ENCODE measurements at places on chromosomes 11 and 22. TPM values are rescaled to one million over a fixed set of nuclear protein-coding genes. Genes with fewer than 3 reads are reported as not detected.

DNA sequence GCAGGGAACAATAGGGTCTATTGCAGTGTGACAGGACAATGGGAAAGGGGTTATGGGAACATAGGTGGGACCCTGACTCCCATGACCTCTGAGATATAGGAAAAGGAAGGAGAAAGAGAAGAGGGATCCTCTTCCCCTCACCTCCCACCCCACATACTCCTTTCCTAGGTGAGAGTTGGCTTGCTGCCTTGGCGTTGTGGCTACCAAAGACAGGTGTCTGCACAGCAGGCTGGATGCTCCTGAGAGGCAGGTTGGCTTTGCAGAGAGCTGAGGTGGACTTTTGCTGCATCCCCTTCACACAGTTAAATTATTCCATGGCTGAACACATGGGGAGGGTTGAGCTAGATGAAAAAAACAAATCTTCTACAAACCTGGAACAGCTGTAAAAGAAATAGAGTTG lies 80.7 kb downstream of the SYT9 start:
- no peak for DNase-seq

DNA sequence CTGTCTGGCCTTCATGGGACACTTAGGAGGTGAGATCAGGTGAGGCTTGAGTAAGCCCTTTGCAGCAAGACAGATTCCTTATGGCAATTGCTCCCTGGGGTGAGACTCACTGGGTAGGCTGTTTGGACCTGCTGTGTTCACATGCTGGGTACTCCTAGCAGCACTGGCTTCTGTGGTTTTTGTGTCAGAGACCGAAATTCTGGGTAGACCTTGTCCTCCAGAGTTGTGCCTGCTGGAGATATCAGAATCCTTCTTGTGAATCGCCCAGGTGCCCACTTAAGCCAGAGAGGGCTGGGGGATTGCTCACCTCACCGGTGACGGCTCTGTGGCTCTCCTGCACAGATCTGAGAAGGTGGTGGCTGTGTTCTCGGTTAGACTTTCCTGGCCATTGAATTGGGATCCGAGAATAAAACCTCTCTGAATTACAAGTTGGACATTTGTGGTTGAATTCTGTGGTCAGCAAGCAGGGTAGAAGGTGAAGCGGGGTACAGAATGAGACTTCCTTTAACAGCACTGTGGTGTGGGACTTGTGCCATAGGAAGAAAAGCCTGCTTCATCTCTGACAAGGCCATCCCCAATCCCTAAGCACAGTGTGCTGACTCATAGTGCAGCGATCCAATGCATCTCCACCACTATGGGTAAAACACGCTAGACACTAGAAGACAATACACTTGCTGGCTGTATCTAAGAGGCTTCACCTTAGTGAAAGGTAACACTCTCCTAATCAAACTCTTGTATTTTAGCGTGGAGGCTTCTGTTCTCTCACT lies 52.5 kb upstream of the TTC12 start:
- DNase-seq = peak; percentile 71

DNA sequence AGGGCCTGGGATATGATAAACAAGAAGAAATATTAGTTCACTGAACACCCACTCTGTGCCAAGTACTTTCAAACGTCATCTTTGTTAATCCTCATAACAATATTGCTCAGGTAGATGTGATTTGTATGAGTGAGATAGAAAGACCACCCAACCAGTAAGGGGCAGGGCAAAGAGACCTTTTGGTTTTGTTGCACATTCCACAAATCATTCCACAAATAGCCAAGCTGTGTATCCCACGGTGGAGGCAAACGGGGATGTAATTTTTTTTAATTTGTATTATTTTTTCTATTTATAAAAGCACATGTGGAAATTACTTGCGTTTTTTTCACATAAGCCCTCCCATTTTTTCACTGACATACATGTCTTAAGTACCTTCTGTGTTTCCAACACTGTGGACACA lies 29.0 kb downstream of the LAYN start:
- no peak for DNase-seq

DNA sequence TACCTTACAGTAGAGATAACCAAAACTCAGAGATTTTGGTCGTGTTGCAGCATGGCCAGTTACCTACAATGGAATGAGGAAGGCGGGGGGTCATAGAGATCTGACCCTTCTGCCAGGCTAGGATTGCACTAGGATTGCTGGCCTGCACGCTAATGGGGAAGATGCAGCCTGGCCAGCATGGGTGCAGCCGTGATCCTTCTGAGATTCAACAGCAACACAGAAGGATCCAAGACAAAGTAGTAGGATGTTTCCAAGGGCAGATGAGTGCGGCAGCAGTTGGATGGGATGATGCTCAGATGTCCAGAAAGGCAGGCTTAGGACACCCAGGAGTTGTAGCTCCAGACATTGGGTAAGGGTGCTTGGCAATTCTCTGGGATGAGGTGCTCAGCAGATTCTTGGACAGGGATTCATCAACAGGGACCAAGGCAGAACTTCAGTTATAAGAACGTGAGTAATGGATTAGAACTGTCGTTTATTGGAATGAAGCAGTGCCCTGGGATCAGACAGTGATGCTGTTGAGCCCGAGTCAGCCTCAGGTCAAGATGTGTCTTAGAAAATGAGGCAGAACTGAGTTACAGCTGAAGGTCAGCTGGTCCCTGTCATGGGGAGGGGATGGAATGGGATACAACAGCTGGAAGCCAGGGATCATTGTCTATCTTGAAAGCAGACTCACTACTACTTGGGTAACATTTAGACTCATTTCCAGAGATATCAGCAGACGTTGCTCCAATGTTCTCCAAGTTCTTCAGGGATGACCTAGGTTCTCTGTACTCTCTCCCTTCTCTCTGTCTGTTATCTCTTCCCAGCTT lies 71.0 kb downstream of the PARVA start:
- DNase-seq = no peak

GRCh38 chr11:64809781-64810241 lies 540 bp downstream of the MEN1 start:
- DNase-seq = no peak

DNA sequence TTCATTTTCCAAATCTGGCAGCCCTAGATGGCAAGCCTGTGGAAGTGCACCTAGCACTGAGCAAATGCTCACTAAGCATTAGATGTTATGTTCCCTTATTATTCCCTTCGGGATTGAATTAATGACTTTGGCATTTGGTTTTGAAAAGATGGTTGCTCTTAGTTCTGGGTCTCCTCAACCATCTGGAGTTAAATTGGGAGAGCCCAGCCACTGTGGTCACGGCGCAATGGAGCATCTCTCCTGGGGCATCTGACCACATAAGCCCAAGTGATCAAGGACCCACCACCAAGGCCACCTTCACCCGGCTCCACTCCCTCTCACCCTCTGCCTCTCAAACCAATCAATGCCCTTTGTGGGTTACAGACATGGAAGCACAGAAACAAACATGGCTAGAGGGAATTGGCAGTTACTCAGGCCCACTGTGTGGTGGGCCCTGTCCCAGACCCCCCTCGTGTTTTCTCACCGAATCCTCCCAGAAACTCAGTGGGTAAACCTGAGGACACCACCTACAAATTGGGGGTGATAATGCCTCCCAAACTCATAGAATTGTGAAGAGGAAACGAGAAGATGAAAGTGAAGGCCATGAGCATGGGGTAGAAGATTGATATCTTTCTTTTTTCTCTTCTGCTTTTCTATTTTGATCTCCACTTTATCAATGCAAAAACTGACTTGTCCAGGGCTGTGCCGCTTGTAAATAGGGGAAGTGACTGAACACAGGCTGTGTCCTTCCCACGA lies 52.2 kb downstream of the IRAG1 start:
- no peak for DNase-seq

DNA sequence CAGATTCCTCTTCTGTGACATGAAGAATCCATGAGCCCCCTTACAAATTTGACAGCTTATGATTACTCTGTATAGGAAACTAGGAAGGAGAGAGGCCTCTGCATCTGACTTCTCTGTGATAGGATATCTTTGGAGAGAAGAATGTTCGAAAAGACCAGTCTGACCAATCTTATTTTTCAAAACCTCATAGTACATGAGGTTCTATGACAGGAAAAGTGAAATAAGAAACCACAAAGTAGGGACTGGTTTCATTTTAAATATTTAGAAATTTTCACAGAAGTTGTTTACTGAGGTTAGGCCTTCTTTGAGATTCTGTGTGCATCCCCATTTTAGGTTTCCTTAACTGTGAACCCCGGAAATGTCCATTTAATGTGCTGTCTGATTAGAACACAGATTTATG lies 2.1 kb upstream of the OR4X1 start:
- DNase-seq = no peak

GRCh38 chr22:20919718-20920117 lies 2.5 kb downstream of the CRKL start:
- no peak for DNase-seq

DNA sequence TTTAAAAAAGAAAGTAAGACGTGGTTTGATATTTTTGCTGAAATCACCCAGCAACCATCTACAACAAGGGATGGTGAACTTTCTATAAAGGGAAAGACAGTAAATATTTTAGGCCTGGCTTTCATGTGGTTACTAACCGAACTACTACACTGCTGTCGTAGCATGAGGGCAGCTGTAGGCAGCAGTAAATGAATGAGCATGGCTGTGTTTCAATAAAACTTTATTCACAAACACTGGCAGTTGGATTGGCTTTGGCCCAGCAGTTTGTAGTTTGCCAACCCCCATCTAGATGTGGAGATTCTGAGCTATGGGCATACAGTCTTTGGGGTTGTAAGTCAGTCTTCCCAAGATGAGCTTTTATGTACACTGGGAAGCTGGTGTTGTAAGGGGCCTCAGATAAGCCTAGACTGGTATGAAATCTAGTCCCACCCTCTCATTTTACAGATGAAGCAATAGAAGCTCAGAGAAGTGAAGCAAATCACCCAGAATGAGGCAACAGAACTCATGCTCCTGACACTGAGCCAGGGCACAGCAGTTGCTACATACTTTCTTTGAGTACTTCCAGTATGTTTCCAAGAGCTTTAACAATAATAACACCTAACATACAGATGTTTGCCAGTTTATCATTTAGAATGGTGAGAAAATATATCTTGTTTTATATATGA lies 204.4 kb downstream of the ADAMTS15 start:
- DNase-seq = no peak

DNA sequence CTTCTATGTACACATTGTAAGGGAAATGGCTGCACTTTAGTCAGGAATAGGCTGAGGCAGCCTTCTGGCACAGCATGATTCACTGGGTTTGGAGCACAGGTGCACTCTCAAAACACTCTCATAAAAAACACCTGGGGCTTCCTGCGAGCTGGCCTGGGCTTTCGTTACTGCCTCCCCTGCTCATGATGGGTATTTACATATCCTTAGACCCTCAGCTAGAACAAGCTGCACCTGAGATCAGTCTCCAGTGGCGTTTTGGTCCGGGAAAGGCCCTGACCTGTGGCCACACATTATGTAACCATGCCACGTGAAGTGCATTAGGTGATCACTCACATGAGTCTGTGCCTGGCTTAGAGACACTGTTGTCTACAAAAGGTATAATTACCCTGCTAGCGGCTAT lies 321.7 kb downstream of the TMEM135 start:
- no peak for DNase-seq

DNA sequence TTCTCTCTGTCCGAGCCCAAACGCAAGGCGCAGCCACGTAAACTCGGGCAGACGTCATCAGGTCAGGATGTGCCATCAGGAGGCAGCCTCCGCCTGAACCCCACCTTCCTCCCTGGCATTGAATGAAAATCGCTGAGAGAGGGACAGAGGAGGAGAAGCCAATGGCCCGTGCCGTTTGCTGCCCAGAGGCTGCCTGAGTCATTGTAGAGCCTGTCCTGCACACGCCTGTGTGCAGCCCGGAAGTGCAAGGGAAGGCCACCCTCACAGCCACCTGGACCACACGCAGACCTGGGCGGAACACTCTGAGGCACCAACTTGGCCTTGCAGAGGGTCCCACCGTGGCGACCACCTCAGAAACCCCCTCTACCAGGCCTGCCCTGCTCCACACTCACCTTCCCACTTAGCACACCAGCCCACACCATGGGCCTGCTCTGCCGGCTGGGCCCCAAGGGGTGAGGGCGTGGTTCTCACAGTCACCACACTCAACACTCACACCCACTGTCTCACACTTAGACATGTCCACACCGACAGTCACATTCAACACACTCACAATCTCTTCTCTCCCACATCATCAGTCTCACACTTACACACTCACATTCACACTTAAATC lies 9.1 kb downstream of the CHID1 start:
- DNase-seq = no peak

DNA sequence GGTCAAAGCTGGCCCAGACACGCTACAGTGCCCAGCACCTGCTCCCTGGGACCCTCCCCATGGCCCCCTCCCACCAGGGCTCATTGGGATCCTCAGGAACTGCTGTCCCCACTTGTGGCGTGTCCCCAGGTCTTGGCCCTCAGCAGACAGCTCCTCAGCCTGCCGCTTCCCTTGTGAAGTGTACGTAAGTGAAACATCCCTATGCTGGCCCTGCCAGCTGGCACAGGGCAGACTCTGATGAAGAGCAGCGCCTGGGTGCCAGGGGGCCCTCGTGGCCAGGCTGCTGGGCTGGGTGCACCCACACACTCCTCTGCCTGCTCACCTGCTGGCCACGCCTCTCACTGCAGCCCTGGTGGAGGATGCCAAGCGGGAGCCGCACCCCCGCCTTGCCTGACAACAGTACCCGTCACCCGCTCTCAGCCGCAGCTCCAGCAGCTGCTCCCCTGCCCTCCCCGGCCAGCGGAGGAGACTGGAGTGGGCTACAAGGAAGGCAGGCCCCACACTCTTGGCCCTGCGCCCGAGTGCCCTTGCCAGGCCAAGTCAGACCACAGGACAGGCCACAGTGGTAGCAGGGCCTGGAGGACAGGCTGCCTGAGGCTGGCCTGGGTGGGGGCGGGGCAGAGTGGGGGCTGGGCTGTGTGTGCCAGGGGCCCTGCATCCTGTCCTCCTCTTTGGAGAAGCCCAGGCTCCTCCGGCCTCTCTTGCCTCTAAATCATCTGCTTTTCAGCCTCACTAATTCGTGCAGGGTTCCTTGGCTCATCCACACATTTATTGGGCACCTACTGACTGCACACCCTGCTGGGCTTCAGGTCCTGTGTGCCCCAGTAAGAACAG lies 39.5 kb downstream of the IGF2 start:
- no peak for DNase-seq

GRCh38 chr11:57979532-57980079 lies 44.1 kb upstream of the OR9Q1 start:
- DNase-seq = no peak

DNA sequence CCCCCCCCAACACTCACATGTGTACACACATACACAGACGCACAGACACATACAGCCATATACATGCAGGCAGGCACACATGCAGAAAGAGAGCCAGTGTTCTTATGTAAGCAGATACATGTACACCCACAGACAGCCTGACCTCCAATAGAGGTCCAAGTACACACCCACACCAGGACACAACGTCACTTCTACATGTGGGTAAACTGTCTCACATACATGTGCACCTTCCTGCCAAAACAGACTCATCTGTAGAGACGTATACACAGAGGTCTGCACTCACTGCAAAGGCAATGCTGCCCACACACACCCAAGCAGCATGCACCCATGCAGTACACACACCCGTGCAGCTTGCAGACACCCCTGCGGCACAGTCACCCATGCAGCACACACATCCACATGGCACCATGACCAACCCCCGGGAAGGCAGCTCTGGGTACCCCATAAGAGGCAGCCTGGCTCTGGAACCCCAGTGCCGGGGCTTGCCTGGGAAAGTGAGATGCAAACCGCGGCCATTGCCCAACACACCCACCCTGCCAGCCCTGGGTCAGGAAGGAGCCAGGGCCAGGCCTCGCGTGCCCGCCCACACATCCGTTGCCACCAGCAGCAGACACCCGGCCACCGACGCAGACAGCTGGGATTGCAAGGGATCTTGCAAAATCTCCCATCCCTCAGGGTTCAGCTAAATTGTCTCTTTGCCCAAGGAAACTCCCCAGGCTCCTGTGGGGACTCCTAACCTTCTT lies 10.1 kb downstream of the CASTOR1 start:
- peak; percentile 31 for DNase-seq

Gene SERPING1
- total RNA-seq = 1.2 TPM

Gene OR52E2
- 0.23 TPM for total RNA-seq

Gene OR5P2
- total RNA-seq = not detected

Gene HEPHL1
- not detected for total RNA-seq

Measured in H4 (cell line).